ENCODE measurements at places on chromosomes 5 and 9. TPM values are rescaled to one million over a fixed set of nuclear protein-coding genes. Genes with fewer than 3 reads are reported as not detected.

DNA sequence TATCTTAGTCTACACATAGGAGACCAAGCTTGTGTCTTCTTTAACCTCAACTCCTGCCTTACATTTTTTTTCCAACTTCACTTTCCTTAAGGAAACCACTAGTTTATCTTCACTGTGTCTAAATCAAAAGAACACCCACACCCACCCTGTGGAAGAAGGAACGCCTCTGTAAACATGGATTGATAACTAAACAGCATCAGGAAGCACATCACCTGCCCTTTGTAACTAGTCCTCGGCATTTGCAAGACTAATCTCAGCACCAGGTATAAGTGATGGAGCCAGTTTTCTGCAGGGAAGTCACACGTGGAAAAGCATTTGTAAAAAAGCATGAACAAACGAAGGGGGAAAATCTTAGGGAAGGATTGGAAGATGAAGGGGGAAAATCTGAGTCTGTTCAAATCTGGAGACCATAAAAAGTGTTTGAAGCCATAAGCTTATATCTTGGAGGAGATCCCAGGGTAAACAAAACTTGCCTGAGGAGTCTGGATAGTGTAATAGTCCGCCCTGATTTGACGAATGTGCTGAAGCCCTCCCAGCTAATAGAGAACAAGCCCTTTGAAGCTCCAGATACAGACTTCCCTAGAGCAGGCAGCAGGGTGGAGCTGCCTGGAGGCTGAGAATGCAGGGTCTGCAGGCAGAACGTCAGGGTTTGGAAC is 117.3 kb upstream of the LHFPL2 start:
- H3K4me3 ChIP-seq, result no peak overlapping the region
- DNase-seq, result no peak
- no peaks in the 10 kb centered on the region for H3K36me3 ChIP-seq
- no peak overlapping the region for H3K27ac ChIP-seq
- no peaks in the 10 kb centered on the region for H3K4me1 ChIP-seq

GRCh38 chr5:124080256-124080655 is 568.3 kb downstream of the CSNK1G3 start:
- no peaks in the 10 kb centered on the region for H3K36me3 ChIP-seq
- DNase-seq, result no peak
- no peaks in the 10 kb centered on the region for H3K4me1 ChIP-seq
- no peak overlapping the region for H3K27ac ChIP-seq
- no peaks in the 10 kb centered on the region for H3K27me3 ChIP-seq

DNA sequence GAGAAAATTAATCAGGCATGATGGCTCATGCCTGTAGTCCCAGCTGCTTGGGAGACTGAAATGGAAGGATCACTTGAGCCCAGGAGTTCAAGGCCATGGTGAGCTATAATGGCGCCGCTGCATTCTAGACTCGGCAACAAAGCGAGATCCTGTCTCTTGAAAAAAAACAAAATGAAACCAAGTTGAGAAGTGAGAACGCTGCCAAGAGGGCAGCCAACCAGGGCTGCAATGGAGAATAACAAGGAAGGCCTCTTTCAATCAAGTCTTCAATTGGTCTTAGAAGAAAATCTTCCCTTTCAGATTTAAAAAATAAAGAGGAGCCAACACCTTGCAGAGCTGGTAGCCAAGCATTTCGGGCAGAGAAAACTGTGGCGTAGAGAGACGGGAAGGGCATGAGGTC is 14.7 kb downstream of the KIAA1958 start:
- H3K27ac ChIP-seq, result no peak overlapping the region
- no peak overlapping the region for H3K4me3 ChIP-seq
- H3K27me3 ChIP-seq, result no peaks in the 10 kb centered on the region
- H3K36me3 ChIP-seq, result no peaks in the 10 kb centered on the region

- DNase-seq, result no peak
- H3K4me3 ChIP-seq, result peak overlapping the region; percentile 66
- no peaks in the 10 kb centered on the region for H3K27me3 ChIP-seq
- H3K27ac ChIP-seq, result peak overlapping the region; percentile 99
Observed at GRCh38 chr9:92324889-92325268, 271 bp downstream of the NOL8 start.

GRCh38 chr9:21988056-21988990 is 5.9 kb downstream of the CDKN2A start:
- no peak for DNase-seq
- H3K27me3 ChIP-seq, result peaks cover 86% of the 10 kb centered on the region
- H3K36me3 ChIP-seq, result no peaks in the 10 kb centered on the region
- peaks cover 2% of the 10 kb centered on the region for H3K4me1 ChIP-seq

DNA sequence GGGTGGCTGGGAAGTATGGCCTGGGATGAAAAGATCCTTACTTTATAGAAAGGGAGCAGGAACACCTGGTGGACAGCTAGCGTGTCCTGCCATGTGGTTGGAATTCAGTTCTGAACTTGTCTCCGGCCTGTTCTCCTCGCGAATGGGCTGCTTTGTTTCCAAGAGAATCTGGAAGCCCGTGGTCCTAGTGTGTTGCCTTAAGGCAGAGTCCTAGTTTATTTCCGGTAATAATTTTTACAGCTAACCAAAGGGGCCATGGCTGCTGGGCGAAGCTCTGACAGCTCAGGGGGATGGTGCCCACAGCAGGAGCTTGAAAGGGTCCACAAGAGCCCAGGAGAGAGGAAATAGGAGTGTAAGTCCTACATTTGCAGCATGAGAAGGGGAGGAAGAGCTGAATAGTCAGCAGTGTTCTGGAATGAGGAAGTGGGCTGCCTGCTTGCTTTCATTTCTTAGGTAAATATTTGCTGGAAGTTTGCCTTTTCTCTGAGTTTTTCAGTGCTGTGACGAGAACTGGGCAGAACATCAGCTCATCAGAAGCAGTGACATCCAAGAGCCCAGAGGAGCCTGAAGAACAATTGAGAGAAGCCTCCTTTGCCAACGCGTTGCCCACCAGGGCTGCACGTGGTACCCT is 13.1 kb upstream of the IGFBPL1 start:
- DNase-seq, result peak; percentile 55
- H3K36me3 ChIP-seq, result no peaks in the 10 kb centered on the region
- H3K27ac ChIP-seq, result peak overlapping the region; percentile 19
- H3K27me3 ChIP-seq, result no peaks in the 10 kb centered on the region
- no peaks in the 10 kb centered on the region for H3K4me1 ChIP-seq
- no peak overlapping the region for H3K4me3 ChIP-seq

DNA sequence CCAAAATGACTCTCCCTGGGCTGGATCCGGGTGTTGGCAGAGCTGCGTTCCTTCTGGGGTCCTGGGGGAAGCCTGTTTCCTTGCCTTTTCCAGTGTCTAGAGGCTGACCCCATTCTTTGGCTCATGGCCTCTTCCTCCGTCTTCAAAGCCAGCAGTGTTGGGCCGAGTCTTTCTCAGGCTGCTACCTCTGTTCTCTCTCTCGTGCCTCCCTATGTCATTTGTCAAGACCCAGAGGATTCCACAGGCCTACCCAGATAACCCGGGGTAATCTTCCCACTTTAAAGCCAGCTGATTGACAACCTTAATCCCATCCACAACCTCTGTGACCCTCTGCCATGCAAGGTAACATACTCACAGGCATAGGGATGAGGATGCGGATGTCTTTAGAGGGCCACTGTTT is 55.0 kb upstream of the KCNMB1 start:
- H3K4me1 ChIP-seq, result no peaks in the 10 kb centered on the region
- no peak for DNase-seq
- no peaks in the 10 kb centered on the region for H3K36me3 ChIP-seq

The ADAMTSL1 gene
- 16.5 TPM for polyA plus RNA-seq
